ENCODE measurements at places on chromosomes 1 and 21.

DNA sequence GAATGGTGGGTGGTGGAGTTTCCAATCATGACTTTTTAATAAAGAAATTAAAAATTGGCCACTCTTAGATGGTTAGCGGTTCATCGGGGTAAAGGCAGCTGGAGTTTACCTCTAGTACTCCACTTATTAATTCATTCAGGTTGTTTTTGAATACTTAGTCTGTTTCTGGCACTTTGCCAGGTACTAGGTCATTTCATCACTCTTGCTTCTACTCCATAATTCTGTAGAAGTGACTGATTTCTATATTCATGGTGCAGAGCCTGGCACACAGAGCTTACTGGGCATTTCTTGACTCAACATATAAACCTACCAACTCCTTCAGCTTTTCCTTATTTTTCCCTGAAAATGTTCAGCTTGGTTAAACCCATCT, 31.5 kb downstream of the FOXD2 start:
- peak; percentile 50 for DNase-seq

GRCh38 chr1:22143065-22144033, at the start of gene WNT4:
Gene WNT4, minus strand, starts transcription at chr1:22143097. Its CDS starts 175 bp downstream, at chr1:22142922.
- DNase-seq = peak; percentile 20

- peak; percentile 41 for DNase-seq
Measured at GRCh38 chr1:6171548-6172124, 8.5 kb downstream of the CHD5 start.

DNA sequence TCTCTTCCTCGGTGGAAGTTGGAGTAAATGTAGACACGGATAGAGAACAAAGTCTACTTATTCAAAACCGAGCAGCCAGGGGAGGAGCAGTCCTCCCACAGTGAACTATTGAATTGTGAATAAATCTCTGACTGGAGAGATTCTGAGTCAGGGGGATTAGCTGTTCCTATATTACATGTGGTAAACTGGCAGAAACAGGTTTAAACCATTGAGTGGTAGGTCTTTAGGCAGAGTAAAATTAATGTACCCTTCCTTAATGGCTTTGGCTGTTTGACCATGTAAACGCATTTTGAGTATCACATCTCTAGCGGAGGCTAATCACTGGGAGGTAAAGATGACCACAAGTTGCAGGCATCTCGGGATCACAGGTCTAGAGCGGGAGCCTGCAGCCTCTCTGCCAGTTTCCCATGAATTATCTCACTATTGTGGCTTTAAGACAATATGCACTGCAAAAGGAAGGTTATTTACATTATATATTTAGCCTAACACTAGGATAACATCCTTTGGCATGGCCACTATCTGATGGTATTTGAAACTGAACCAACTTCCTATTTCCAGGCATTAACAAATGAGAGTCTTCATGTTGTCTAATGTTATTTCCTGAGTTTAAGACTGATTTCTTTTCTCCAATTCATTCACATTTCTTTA, 7.9 kb upstream of the DISC1 start:
- no peak for DNase-seq

DNA sequence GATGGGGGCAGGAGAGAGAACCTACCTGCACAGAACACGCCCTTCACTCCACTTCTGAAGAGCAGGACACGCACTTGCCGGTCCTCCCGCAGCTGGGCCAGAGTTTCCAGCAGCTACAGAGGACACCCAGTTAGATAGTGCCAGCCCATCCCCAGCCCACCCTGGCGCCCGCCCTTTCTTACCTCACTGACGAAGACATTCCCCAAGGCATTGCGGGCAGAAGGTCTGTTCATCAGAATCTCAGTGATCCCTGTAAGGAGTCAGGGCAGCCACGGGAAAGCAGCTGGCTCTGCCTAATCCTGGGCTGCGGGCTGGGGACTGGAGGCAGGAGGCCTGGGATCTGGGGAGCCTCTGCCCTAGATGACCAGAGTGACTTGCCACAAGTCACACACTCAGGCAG, 10.0 kb downstream of the ECHDC2 start:
- DNase-seq = no peak

- peak; percentile 42 for DNase-seq
Measured at GRCh38 chr1:25610822-25611630, 5.6 kb upstream of the MAN1C1 start.

GRCh38 chr1:171257607-171258076, 9.3 kb downstream of the FMO1 start:
- DNase-seq = peak; percentile 44

GRCh38 chr1:25811384-25812082, 8.2 kb upstream of the MTFR1L start:
- no peak for DNase-seq

DNA sequence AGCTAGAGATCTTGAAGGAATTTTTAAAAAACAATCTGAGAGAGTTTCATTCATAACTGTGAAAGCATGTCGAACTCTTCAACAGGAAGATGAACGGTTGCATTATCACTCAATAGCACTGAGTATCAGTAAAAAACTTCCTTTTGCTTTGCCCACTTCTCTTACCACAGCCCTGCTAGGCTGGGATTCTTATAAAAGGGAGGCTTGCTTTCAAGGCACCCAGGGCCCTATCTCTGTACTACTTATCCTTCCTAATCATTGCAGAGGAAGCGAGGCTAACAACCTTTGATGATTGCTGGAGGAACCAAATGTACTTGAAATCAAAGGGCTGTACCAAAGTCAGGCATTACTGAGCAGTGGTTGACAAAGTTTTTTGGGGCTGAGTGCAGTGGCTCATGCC, 71.2 kb downstream of the SNRPE start:
- DNase-seq = no peak

GRCh38 chr1:202649553-202650392, 60.5 kb downstream of the SYT2 start:
- no peak for DNase-seq

GRCh38 chr1:245788269-245788668, 633.5 kb downstream of the KIF26B start:
- peak; percentile 98 for DNase-seq

- DNase-seq = no peak
Measured at GRCh38 chr21:41749286-41749685, 17.6 kb downstream of the RIPK4 start.

DNA sequence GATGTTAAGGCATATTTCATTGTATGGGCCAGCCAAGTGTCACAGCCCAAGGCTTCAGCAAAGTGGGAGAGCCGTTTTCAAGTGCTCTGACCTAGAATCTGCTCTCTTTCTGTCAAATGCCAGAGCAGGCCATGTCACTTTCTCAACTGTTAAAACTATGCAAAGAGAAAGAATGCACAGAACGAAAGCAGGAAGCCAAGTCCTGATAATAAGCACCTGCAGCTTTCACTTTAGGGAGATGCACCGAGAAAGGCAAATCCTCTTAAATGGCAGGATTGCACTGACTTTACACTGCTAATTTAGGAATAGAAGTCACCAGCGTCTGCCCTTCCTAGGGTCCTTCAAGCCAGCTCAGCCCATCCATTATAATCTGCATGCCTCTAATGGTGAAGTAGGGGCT, 49.2 kb upstream of the NTPCR start:
- DNase-seq = peak; percentile 30

DNA sequence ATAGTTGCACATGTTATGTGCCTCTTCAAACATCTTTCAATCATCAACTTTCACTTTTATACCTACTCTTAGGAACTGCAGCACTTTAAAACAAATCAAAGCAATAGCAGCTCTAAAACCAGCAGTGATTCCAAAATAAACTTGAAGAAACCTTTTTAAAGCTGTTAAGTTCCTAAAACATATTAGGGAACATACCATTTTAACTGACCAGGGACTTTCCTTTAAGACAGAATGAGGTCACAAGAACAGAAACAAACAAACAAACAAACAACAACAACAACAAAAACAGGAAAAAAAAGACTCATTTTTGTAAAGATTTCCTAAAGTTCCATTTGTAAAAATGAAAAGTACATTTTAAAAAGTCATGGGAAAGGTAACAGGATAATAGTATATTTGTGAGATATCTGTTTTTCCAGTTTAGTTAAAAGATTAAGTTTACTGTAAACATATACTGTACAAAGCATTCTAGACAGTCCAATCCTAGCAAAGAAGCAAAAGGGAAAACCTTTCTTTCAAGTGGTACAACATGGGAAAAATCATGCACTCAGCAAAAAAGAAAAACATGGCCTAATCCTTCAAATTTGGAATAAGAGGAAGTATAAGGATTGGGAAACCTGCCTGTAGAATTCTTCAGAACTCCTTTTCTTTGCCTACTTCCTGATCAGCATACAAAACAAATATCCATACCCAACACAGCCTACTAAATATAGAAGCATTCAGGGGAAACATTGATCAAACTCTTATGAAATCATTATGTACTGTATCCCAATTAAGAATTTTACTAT, 45.5 kb downstream of the EPS15 start:
- DNase-seq = no peak

DNA sequence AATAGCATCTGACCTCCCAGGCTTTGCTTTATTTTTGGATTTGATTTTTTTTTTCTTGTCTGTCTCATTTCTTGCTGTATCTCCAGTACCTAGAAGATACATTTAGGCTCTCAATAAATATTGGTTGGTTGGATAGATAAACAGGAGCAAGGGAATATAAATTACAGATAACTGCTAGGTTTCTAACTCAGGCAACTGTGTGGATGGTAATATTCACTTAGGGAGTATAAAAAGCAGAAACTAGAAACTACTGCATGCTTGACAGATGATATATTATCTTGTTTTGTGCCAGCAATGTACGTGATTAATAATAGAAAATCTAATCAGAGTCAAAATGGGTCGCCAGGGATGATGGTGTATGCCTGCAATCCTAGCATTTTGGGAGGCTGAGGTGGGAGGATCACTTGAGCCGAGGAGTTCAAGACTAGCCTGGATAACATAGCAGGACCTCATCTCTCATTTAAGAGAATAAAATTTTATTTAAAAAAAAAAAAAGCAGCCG, 31.0 kb upstream of the TARS2 start:
- no peak for DNase-seq

GRCh38 chr1:225733254-225733653, 44.4 kb upstream of the SRP9 start:
- peak; percentile 24 for DNase-seq
